ENCODE measurements at places on chromosomes 7 and 10. TPM values are rescaled to one million over a fixed set of nuclear protein-coding genes. Genes with fewer than 3 reads are reported as not detected.

CLRN3 gene
- total RNA-seq = not detected

HUS1 gene
- total RNA-seq = 72.5 TPM

PNLIPRP1 gene
- total RNA-seq = not detected

LIPK gene
- not detected for total RNA-seq

PON3 gene
- total RNA-seq = not detected

DTX2 gene
- total RNA-seq = 47.6 TPM

UCN3 gene
- not detected for total RNA-seq

UROS gene
- total RNA-seq = 41.3 TPM

CPA2 gene
- total RNA-seq = not detected

EBLN1 gene
- not detected for total RNA-seq

CTAGE15 gene
- total RNA-seq = not detected

GATA3 gene
- 63.8 TPM for total RNA-seq

DENND2A gene
- total RNA-seq = not detected

CRHR2 gene
- not detected for total RNA-seq

TMEM176B gene
- 1.6 TPM for total RNA-seq

PTPRZ1 gene
- not detected for total RNA-seq

ZNF727 gene
- total RNA-seq = 0.25 TPM

SEMA4G gene
- total RNA-seq = 1.1 TPM

TMEM254 gene
- total RNA-seq = 16.6 TPM

ZNF736 gene
- total RNA-seq = 48.2 TPM

FOXP2 gene
- not detected for total RNA-seq

SYT15B gene
- total RNA-seq = 0.38 TPM

Measured in CD4-positive, alpha-beta memory T cell (primary cell).